Karpas-422 (cell line): ENCODE measurements at places on chromosomes 13 and 19. TPM values are rescaled to one million over a fixed set of nuclear protein-coding genes. Genes with fewer than 3 reads are reported as not detected.
A peak's percentile ranks its signal among the peaks of the same experiment; 100 is the strongest.

The IGFL1 gene
- not detected in 2 replicates for total RNA-seq

The CTXN1 gene
- total RNA-seq = 0.18 TPM in 1 of 2 replicates, not detected in the other

- no peaks in the 10 kb centered on the region for H3K36me3 ChIP-seq
- no peak overlapping the region for H3K27ac ChIP-seq
- no peak for DNase-seq
- H3K4me1 ChIP-seq = no peaks in the 10 kb centered on the region; the same call in 1 of the 2 replicates
Observed at GRCh38 chr13:28432816-28433560, 61.9 kb downstream of the FLT1 start.

The NLRP4 gene
- total RNA-seq = 28.2 and 30.2 TPM in 2 replicates

The ZNF536 gene
- total RNA-seq = 7.0 and 11.6 TPM in 2 replicates

The CD79A gene
- 970 and 1,036 TPM in 2 replicates for total RNA-seq

DNA sequence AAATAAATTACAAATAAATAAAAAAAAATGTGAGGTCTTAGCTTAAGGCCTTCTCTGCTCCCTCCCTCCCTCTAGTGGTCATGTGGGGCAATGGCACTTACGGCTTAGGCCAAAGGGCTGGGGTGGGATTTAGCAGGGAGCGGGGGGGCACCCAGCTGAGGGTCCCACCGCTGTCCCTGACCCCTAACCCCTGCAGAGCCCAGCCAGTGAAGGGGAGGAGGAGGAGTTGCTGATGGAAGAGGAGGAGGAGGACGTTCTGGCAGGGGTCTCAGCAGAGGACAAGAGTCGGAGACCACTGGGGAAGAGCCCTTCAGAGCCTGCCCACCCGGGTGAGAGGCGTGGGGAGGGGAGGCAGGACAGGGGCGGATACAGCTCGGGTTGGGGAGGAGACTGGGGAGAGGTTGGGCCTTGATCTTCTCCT lies 9.3 kb downstream of the MPND start:
- H3K27ac ChIP-seq = no peak overlapping the region
- no peaks in the 10 kb centered on the region for H3K27me3 ChIP-seq
- no peaks in the 10 kb centered on the region for H3K36me3 ChIP-seq
- H3K4me1 ChIP-seq = no peaks in the 10 kb centered on the region

DNA sequence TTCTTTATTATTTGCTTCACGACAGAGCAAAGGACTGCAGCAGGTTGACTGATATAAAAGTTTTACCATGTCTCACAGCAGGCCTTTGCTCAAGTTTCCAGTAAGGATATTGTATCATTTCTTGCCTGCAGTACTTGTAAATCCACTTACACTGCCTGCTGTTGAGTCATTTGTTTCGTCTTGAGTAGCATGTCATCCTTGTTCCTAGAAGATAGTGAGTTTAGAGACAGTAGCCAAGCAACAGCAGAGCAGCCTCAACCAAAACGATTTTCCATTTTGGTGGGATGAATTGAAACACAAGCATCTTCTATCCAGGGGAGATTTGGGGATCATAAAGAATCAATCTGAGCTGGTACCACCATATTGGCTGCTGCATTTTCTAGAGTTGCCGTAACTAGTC lies 24.0 kb upstream of the ALOX5AP start:
- H3K36me3 ChIP-seq = no peaks in the 10 kb centered on the region
- no peak overlapping the region for H3K27ac ChIP-seq
- H3K27me3 ChIP-seq = no peaks in the 10 kb centered on the region
- H3K4me3 ChIP-seq = no peak overlapping the region
- no peak for DNase-seq

DNA sequence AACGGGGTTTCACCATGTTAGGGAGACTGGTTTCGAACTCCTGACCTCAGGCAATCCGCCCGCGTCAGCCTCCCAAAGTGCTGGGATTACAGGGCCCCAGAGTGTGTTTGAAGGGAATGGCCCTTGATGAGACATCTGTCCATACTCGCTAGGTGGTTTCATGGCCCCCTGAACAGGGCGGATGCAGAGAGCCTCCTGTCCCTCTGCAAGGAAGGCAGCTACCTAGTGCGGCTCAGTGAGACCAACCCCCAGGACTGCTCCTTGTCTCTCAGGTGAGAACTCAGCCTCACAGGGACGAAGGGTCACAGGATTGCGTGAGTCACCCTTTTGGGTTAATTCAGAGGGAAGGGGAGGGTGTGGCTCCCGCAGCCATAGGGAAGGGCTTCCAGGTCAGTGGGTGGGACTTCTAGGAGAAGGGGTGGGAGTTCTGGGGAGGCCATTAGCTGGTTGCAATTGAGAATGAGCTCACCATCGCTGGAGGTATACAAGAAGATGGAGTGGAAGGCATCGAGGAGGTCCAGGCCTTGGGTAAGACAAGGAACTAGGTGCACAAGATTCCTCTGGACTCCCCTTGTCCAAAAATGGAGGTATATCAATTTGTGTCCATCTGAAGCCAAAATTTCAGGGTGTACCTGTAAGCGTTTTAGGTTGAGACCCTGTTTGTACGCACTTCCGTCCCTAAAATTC lies 9.2 kb downstream of the SHD start:
- no peak overlapping the region for H3K4me3 ChIP-seq
- no peaks in the 10 kb centered on the region for H3K36me3 ChIP-seq
- no peaks in the 10 kb centered on the region for H3K4me1 ChIP-seq

DNA sequence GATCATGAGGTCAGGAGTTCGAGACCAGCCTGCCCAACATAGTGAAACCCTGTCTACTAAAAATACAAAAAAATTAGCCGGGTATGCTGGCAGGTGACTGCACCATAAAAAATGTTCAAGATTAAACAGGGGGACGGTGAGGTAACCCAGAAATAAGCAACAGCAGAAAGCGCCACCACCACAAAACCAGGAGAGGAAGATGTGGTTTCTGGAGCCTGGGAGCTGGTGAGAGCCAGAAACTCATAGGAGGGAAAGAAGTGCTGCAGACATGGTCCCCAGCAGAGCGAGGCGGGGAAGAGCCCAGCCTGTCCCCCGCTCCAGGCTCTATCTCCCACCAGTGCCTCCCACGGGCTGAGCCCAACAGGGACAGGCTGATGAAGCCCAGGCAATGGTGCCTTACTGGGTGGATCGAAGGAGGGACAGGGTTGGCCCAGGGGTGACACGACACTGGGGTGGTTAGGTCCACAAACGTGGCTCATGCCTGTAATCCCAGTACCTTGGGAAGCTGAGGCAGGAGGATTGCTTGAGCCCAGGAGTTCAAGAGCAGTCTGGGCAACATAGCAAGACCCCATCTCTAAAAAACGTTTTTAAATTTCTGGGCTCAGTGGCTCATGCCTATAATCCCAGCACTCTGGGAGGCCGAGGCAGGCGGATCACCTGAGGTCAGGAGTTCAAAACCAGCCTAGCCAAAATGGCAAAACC lies 19.0 kb downstream of the SPC24 start:
- no peak overlapping the region for H3K4me3 ChIP-seq
- no peaks in the 10 kb centered on the region for H3K27me3 ChIP-seq
- no peak overlapping the region for H3K27ac ChIP-seq
- no peak for DNase-seq
- H3K4me1 ChIP-seq = peaks cover 5% of the 10 kb centered on the region; the same call in 1 of the 2 replicates

The LGALS7 gene
- not detected in 2 replicates for total RNA-seq

DNA sequence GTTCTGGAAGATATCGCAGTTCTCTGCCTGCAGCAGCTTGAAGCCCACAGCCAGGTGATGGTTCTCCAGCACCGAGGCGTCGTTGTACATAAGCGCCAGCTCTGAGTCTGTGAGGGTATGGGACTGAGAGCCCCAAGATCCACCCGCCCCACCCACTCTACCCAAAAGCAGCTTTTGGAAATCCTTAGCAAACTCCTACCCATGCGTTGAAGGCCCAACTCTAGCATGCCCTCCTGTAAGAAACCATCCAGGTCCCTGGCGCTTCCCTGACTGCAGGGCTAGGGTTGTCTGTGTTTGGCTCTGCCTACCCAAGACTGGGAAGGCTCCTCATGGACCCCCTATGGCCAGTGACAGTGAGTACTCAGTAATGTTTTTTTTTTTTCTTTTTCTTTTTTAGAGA lies 9.4 kb downstream of the PDE4C start:
- H3K27ac ChIP-seq = no peak overlapping the region
- H3K4me3 ChIP-seq = no peak overlapping the region
- H3K36me3 ChIP-seq = no peaks in the 10 kb centered on the region

GRCh38 chr13:97328222-97328790 lies 105.7 kb upstream of the RAP2A start:
- no peak for DNase-seq
- no peaks in the 10 kb centered on the region for H3K4me1 ChIP-seq
- no peaks in the 10 kb centered on the region for H3K36me3 ChIP-seq
- no peak overlapping the region for H3K4me3 ChIP-seq
- H3K27me3 ChIP-seq = no peaks in the 10 kb centered on the region

The TLE6 gene
- 3.4 and 5.0 TPM in 2 replicates for total RNA-seq

The MAMSTR gene
- 0.58 and 0.78 TPM in 2 replicates for total RNA-seq

DNA sequence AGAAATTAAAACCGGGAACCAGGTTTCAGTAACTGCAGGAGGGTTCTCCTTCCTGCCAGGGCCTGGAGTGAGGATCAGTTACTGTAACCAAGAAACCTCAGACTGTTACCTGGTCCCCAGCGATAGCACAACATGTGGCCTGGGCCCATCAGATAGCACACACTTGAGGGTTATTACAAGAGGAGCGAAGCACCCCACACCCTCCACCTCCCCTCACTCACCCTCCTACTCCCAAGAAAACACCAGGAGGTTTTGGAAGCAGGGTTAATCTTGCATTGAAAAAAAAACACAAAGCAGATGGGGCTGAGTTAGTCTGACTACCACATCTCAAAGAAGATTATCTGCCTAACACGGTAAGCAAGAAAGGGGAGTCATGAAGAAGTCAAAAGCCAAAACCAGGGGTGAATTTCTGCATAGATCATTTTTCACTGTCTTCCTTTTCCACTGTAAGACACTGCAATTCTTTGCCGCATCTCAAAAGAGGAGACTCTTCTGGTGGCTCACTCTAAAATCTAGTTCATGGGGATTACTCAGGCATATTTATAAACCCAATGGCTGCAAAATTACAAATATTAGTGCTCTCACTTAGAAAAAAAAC lies 75.9 kb upstream of the DOCK9 start:
- no peak for DNase-seq
- no peaks in the 10 kb centered on the region for H3K36me3 ChIP-seq
- no peak overlapping the region for H3K27ac ChIP-seq
- H3K4me3 ChIP-seq = no peak overlapping the region
- no peaks in the 10 kb centered on the region for H3K27me3 ChIP-seq

GRCh38 chr13:28505543-28506135 lies 10.7 kb upstream of the FLT1 start:
- no peak for DNase-seq
- no peaks in the 10 kb centered on the region for H3K27me3 ChIP-seq

The KIR2DL1 gene
- total RNA-seq = not detected in 2 replicates

GRCh38 chr13:99601535-99601934 lies 100.3 kb downstream of the TM9SF2 start:
- no peak overlapping the region for H3K4me3 ChIP-seq
- H3K36me3 ChIP-seq = no peaks in the 10 kb centered on the region
- no peak overlapping the region for H3K27ac ChIP-seq
- H3K27me3 ChIP-seq = no peaks in the 10 kb centered on the region
- H3K4me1 ChIP-seq = peaks cover 19% of the 10 kb centered on the region
- no peak for DNase-seq

The ATP4B gene
- not detected in 2 replicates for total RNA-seq

- H3K4me3 ChIP-seq = no peak overlapping the region
- no peak overlapping the region for H3K27ac ChIP-seq
- no peaks in the 10 kb centered on the region for H3K27me3 ChIP-seq
Observed at GRCh38 chr19:16677055-16677454, 16.1 kb downstream of the TMEM38A start.

- H3K36me3 ChIP-seq = peaks cover 6% of the 10 kb centered on the region
- peaks cover 20% of the 10 kb centered on the region for H3K4me1 ChIP-seq
- peak; percentile 36 for DNase-seq
- H3K4me3 ChIP-seq = no peak overlapping the region
- H3K27me3 ChIP-seq = no peaks in the 10 kb centered on the region
- H3K27ac ChIP-seq = no peak overlapping the region
Observed at GRCh38 chr19:46789371-46789770, 977 bp upstream of the SLC1A5 start.

- DNase-seq = no peak
- no peak overlapping the region for H3K27ac ChIP-seq
- H3K27me3 ChIP-seq = no peaks in the 10 kb centered on the region
- peaks cover 61% of the 10 kb centered on the region; the same call in 1 of the 2 replicates for H3K36me3 ChIP-seq
Observed at GRCh38 chr13:48258002-48258401, 25.0 kb downstream of the ITM2B start.
